T47D (cell line): ENCODE measurements at places on chromosomes 3 and 15.
A peak's percentile ranks its signal among the peaks of the same experiment; 100 is the strongest.

DNA sequence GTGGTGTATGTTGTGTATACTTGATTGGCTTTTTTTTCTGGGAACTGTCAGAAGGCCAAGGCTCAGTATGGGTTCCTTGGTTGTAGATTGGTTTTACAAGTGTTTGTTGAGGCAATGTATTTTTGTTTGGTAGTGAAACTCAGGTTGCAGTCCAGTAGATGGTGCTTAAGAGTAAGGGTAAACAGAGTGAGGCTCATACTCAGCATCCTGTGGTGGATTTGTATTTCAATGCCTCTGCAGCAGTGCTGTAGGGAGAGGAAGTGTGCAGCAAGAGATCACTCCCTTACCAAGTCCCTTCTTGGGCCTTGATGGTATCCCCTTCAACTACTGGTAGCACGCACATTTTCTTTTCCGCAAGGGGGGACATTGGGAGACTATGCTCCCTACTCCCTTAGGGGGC lies 428.5 kb upstream of the CNTN3 start:
- peak; percentile 36 for DNase-seq

GRCh38 chr3:99866261-99866761 lies 48.6 kb downstream of the CMSS1 start:
- no peak for DNase-seq

DNA sequence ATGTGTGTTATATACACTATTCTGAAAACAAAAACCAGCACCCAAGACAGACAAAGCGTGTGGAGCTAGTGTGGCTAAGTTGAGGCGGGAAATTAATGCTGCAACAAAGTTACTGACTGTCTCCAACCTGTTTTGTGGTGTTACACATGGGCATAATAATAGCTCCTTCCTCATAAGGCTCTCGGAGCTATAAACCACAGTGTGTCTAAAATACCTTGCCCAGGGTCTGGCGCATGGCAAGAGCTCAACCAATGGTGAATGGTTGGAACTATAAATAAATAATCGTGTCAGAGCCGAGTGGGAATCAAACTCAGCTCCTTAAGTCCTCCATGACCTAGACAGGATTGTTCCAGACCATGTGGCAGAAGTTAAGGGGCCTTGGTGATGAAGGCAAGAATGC lies 35.9 kb upstream of the TFRC start:
- no peak for DNase-seq

- DNase-seq: no peak
Observed at GRCh38 chr3:17039594-17039993, 154.8 kb downstream of the PLCL2 start.

- DNase-seq: no peak
Observed at GRCh38 chr3:43285644-43286043, 696 bp upstream of the SNRK start.

- DNase-seq: no peak
Observed at GRCh38 chr3:122112754-122113153, 57.6 kb downstream of the CD86 start.

DNA sequence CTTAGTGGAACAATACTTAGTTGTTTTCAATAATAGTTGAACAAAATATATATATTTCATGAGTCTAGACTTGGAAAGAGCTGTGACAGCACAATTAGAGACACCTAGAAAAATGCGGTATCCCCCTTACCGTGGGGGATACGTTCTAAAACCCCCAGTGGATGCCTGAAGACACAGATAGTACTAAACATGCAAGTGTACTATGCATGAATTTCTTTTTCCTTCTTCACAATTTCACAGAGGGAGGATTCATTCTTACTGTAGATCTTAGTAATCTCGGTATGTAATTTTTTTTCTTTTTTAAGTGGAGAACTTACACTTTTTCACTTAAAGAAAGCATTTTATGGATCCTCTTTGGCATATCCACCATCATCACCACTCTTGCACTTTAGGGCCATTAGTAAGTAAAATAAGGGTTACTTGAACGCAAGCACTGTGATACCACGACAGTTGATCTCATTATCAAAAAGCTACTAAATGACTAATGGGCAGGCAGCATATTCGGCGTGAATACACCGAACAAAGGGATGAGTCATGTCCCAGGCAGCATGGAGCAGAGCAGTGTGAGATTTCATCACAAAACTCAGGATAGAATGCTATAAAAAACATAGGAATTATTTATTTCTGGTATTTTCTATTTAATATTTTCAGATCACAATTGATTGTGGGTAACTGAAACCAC lies 72.3 kb upstream of the ZNF280D start:
- no peak for DNase-seq

- DNase-seq: no peak
Observed at GRCh38 chr3:37811625-37812498, 49.8 kb upstream of the CTDSPL start.

DNA sequence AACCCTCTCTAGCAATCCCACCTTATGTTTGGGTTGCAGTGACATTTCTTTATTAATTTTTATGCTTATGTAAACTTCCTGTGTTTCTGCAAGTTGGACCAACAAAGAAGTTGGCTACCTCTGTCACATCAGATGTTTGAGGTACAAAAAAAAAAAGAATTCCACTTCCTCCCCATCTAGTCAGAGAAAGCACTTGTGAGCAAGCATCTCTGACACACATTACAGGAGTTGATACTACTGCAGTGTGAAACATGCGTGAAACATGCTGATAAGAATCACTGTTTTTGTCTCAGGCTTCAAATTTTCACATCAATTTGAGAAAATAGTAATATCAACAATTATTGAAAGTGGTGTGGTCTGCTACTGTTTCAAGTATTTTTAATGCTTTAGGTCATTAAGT lies 1.3 kb downstream of the SCAANT1 start:
- no peak for DNase-seq

DNA sequence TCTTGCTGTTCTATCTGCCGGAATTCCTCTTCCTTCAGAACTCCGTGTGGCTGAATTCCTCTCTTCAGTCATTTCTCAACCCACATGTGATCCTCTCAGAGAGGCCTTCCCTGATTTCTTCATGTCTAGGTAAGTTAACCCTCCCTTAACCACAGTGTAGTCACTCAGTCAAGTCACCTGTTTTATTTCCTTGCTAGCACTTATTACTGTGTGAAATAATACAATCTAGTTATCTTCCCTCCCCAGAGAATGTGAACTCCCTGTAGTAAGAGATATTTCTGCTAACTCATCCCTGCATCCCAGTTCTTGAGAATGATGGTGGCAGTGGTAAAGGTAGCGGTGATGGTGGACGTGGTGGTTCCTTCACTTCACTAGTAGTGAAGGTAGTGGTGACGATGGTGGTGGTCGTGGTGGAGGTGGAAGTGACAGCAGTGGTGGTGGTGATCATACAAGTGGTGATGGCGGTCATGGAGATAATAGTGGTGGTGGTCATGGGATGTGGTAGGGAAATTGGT lies 33.3 kb downstream of the COL6A5 start:
- DNase-seq: no peak

- no peak for DNase-seq
Observed at GRCh38 chr3:8492744-8493511, 8.7 kb upstream of the LMCD1 start.

DNA sequence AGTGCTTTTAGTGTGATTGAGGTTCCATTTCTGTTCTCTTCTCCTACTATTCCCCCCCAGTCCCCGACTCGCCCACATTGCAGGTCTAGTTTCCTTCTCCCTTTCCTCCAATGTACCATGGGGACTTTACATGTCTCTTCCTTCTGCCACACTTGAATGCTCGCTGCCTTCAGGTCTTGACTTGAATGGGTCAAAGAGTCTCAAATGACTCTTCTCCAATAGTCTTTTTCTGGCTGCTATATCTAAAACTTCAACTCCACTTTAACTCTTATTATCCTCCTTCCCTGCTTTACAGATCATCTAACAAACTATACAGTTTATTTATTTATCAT lies 213.9 kb upstream of the SLC2A2 start:
- DNase-seq: no peak

- no peak for DNase-seq
Observed at GRCh38 chr15:52183562-52184173, 7.5 kb downstream of the GNB5 start.

DNA sequence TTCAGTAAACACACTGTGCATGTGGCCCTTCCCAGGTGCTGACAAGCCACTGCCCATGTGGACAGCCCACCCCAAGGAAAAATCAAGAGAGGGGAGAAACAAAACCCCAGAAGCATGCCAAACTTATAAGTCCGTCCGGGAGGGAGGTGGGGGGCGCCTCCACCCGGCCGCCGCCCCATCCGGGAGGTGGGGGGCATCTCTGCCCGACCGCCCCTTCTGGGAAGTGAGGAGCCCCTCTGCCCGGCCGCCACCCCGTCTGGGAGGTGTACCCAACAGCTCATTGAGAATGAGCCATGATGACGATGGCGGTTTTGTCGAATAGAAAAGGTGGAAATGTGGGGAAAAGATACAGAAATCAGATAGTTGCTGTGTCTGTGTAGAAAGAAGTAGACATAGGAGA lies 53.8 kb upstream of the C2CD4B start:
- DNase-seq: no peak

DNA sequence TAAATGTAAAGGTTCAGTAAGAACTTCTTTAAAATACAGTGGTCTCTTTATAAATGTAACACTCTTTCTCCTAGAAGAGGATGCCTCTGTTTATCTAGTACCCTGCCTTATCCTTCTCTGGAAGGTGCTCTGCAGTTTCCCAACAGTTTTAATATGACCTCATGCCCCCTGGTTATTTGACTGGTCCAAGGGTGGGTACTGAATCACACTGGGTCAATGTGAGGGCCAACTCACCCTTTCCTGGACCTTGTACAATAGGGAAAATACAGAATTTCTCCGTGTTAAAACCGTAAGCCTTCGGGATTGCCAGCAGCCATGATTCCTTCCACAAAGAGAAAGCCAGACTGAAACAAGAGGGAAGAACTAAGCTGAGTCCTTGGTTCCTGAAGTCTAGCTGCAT lies 9.2 kb downstream of the DCBLD2 start:
- DNase-seq: no peak

- DNase-seq: no peak
Observed at GRCh38 chr3:6354653-6355052, 506.3 kb upstream of the GRM7 start.

DNA sequence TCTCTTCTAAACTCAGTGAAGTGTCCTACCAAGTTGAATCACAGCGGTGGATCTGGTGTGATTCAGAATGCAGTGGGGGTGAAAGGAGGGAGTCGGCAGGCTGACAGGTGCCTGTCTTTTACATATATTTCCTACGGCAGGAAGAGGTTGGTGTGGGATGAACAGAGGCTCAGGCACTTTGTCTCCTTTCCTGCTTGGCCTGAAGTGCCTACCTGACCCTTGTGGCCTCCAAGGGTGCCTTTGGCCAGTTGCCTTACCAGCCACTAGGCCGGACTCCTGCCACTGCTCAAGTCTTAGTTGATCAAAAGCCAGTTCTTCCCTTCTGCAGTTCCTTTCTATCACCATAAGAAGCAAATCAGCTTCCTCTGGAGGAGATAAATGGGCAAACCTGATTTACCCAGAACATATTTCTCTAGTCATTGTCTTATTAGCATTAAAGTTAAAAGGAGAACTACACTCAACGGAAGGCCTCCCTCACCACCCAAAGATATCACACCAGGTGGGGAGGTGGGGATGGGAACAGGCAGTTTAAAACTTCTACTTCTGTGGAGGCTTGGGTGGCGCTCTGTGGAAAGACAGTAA lies 52.1 kb downstream of the CRTC3 start:
- DNase-seq: no peak

DNA sequence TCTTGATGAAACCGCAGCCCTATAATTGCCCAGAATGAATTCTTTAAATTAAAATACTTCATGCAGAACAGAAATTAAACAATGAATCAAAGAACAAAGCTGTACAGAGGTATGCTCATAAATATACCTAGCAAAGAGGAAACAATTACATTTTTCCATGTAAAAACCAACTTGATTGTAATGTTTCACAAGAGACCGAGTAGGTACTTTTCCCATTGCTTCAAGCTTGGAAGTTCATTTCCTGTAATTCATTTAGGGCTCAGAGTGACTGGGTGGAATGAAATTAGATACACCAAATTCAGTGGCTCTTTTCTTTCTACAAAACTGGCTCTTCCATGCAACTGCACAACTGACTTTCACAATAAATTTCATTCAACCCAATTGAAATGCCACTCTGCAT lies 51.4 kb downstream of the FHIT start:
- DNase-seq: no peak

DNA sequence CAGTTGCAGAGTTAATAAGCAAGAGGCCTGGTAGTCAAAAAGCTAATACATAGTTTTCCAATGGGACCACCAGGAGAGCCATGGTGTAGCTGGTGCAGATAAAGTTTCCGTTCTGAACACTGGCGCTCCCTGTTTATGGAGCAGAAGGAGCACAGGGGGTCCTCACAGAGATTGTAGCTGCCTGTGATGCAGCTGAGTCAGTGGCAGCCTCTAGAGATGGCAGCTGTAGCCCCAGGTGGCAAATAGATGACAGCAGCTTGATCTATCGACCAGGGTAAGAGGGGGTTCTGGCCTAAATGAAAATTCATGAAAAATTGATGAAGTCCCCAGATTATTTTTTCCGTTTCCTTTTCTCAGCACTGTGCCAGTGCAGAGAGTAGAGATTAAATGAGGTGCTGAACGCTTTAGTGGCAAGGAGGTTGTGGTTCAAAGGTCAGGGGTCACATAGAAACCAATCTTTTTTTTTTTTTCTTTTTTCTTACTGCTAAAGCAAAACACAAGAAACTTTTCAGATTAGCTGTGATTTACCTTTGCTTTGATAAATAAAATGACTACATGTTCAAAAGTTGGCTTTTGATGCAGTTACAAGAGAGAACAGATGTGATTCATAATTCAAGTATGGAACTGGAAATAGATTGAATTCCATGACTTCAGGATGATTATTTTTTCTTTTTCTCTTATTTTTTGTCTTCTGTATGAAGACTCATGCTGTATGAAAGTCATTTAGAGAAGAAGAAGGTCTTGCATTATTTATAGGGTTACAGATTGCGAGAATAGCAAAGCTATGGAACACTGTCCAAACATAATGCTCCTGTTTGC lies 63.3 kb downstream of the ROBO2 start:
- no peak for DNase-seq

- peak; percentile 66 for DNase-seq
Observed at GRCh38 chr3:191502583-191502982, 41.6 kb downstream of the PYDC2 start.

DNA sequence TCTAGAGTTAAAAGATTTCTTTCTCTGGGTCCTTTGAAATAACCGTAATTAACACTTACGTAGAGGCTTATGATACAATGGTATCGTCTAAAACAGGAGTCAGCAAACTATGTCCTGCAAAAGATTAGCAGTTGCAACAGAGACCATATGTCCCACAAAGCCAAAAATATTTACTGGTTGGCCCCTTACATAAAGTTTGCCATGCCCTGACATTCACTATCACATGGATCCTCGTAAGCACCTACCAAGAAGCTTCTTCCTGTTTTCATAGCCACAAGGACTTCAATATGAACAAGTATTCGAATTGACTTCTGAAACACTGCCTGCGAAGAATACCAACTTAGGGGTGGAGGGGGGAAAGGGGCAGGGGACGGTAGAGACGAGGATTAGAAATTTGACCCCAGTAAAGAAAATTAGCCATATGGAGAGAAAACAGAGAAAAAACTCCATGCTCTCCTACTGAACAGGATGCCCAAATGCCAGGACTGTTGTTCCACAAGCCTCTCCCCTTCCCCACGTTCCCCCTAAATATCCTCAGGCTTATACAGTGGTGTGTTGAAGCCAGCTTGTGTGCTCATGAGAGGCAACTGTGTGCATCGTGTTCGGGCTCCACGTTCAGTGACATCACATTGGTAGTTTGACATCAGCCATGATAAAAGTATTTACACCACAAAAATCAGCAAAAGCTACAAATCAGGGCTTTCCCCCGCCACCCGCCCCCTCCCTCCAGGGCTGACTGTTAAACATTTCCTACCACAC lies 144.1 kb upstream of the HES1 start:
- no peak for DNase-seq
